CD4-positive, alpha-beta T cell treated with Interleukin-10 for 1 hour (primary cell): ENCODE measurements at places on chromosomes 5 and 9.
A peak's percentile ranks its signal among the peaks of the same experiment; 100 is the strongest.

- DNase-seq: no peak
These were observed 71.8 kb downstream of the FRMD3 start for GRCh38 chr9:83466351-83466750.

DNA sequence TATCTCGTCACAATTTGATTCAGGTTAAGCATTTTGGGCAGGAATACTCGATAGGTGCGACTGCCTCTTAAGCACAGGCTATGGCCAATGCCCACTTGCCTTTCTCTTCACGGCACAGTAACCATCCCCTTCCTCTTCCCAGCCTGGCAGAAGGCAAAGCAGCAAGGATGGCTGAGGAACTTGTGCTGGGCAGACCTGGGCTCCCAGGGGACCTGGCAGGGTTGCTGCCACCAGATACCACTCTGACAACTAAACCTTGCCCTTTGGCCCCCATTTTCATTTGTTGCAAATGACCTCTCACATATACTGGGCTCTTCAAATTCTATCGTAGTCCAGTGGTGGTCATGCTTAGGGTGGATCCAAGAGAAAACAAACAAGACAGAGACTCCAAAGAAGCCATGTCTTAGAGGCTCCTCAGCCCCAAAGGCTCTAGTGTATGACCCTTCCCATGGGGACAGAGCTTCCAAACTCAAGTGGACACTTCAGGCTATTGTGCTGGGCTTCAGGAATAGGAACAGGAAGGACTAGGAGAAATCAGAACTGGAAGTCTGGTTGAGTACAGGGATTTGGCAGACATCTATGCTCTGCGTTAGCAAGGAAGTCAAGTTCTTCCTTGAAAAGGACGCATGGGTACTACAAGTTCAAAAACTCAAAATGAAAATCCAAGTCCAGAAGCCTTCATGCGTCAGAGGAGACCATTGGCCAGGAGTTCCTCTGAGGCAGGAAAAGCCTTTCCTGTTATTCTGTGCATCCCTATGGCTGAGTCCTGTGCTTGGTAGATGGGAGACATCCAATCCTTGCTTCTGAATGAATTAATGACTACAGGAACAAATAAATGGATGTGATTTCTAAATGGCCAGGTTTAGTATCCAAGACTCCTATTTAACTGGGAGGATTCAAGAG, 64.6 kb upstream of the PLPP1 start:
- DNase-seq: no peak

GRCh38 chr9:123796618-123797484, 133.1 kb downstream of the DENND1A start:
- no peak for DNase-seq

- DNase-seq: no peak
These were observed 14.6 kb downstream of the PROP1 start for GRCh38 chr5:177981296-177982071.

GRCh38 chr9:123927625-123928532, 2.0 kb downstream of the DENND1A start:
- DNase-seq: peak; percentile 3

DNA sequence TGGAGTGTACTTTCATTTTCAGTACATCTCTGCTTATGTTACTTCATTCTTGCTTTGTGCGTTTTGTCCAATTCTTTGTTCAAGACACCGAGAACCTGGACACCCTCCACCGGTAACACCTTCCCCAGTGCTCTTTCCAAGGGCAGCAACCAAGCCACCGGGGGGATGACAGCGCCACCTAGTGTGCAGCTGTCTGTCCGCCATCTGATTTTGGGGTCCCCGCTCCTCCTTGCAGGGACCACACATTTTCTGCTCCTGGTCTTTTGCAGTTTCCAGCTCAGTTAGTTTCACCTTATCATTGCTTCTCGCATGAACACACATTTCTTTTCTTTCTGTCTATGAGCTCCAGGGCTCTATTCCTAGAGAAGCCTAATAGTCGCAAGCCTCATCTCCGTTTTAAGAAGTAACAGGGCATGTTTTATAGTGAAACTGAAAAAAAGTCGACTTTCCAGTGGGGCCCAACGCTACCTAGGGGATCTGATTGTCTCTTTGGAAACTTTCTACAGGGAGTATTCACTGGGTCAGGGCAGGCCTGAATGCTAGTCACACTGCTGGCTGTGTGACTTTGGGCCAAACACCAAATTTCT, 152.1 kb downstream of the FSTL4 start:
- DNase-seq: peak; percentile 16

DNA sequence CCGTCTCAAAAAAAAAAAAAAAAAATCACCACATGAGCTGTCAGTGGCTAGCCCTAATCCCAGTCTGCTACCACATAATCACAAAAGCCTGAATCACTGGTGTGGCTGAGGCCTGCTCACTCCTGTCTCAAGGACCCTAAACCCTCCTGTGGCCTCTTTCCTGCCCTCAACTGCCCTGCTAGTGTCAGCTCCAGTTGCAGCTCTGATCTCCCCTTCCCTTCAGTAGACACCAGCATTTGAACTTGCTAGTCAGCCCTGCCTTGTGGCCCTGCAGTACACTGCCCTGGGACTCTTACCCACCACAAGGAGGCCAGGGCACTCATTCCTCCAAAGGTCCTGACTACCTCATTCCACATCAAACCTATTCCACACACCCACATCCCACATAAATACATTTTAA, 9.5 kb upstream of the P4HA2 start:
- DNase-seq: no peak

DNA sequence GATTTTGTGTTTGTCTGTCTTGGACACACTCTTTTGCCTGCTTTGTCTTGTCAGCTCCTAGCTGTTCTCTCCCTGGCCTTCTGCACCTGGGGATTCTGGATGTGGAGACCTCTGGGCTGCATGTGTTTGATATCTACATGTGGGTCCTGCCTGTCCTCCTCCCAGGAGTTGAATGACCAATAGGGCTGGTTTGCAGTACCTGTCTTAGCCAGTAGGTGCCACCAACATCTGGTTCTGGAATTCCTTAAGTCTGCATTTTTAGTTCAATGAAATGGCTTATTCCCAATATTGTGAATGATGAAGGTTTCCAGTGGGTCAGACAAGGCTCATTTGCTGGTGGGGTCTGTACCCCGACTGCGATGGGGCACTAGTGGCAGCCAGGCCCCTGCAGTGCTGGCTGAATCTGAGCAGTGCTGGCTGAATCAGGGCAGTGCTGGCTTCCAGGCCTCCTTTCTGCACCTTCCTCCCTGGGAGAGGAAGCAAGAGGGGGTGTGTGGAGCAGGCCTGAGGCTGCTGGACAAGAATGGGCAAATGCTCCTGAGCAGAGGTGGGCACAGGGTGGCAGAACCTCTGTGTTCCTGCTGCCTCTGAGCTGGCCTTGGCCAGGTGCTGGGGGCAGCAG, 73.3 kb downstream of the RXRA start:
- DNase-seq: no peak

DNA sequence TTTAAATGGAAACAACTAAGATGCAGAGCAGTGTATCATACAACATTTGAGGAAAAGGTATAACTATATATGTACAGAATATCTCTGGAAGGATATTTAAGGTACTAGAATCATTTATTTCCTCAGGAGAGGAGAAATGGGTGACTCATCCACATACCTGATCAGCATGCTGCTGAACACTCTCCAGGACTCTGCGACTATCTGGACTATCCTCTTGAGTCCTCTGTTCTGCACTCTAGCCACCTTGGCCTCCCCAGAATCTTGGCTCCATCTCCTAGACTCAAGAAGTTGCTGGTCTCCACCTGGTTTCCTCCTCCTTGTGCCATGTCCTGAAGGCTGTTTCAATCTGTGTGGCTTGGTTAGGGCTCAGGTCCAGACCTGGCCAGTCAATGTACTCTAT, 8.8 kb upstream of the PRDM6 start:
- no peak for DNase-seq

DNA sequence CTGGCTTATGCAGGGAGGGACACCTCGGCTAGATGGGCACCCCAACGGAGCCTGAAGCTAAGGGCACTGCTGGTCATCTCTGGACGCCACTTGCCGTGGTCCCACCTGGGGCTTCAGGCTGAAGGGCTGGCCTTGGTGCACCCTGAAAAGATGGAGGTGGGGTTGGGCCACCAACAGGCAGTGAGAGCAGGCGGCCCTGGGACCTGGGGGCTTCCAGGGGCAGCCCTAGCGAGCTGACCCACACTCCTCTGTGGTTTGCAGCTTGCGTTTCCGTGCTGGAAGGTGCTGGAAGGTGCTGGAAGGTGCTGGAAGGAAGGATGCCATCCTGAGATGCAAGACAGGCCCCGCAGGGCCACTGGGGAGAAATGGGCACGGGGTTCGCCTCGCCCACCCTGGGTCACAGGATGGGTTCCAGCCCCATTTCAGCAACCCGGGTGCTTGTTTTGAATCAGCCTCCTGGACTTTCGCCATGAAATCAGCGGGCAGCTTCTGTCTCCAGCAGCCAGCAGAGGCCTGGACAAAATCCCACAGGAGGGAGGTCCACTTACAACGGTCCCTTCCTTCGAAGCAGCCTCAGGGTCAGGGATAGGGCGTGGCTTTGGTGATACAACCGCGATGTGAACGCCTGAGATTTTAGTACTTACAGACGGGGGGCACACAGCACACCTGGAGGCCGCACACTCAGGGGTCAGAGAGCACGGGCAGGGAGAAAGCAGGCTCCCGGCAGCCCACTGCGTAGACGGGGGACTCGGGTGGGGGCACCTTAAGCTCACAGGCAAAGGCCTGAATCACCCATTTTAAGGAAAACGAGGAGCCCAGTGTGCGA, 303.1 kb upstream of the IRX4 start:
- no peak for DNase-seq

DNA sequence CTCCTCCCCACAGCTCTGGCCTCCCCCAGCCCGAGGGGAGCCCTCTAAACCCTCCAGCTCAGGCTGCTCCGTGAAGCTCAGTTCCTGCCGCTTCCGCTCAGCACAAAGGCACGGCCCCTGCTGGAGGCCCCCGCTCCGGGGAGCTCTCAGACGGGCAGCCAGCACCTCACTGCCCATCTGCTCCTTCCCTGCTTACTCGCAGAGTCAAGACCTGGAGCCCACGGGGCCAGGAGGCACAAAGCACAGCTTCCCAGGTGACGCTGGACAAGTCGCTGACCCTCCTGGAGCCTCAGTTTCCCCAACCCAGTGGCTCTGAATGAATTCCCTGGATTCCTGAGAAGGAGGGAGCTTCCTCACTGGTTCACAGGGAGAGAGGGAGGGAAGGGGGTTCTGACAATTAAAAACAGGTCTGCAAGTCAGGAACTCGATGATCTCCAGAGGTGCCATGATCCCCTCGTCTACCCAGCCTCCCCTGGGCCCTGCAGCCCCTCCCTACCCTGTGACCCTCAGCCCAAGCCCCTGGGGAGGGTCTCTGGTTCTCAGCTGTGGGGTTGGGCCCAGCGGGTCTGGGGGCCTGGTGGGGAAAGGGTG, 36.2 kb downstream of the VAV2 start:
- DNase-seq: peak; percentile 22

- DNase-seq: no peak
These were observed 25.0 kb upstream of the CAST start for GRCh38 chr5:96637196-96637595.

- DNase-seq: no peak
These were observed at the start of gene ADAMTSL1 for GRCh38 chr9:18473652-18474279. TSS of gene ADAMTSL1 (plus strand) at chr9:18474153. CDS start at chr9:18474233, 80 bp downstream.

GRCh38 chr9:136853596-136854112, 1.5 kb downstream of the MAMDC4 start:
- peak; percentile 13 for DNase-seq

DNA sequence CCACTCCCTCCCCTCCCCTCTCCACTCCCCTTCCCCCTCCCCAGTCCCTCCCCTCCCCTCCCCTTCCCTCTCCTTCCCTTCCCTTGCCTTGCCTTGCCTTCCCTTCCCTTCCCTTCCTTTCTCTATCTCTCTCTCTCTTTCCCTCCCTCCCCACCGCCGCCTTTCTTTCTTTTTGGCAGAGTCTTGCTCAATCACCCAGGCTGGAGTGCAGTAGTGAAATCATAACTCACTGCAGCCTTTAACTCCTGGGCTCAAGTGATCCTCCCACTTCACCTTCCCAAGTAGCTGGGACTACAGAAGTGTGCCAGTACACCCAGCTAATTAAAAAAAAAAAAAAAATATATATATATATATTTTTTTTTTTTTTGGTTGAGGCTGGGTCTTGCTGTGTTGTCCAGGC, 45.5 kb downstream of the IL31RA start:
- no peak for DNase-seq

- no peak for DNase-seq
These were observed 51.5 kb upstream of the MAP3K1 start for GRCh38 chr5:56763711-56764466.

DNA sequence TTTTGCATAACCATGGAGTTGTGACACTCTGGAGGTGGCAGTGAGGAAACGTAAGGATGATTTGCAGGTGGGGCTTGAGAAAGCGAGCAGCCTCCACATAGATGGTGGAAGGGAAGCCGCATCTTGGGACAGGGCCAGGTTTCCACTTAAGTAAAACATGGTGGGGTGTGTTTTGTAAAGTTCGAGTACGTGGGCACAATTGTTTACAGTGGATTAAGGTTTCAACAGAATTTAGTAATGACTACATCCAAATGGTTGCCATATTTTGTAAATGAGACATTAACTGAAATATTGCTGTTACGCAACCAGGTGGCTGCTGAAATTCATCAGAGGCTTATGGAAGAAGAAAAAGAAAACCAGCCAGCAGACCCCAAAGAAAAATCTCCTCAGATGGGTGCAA, 85.4 kb upstream of the IL7R start:
- DNase-seq: no peak

GRCh38 chr9:15725953-15726352, 173.1 kb downstream of the CCDC171 start:
- no peak for DNase-seq

DNA sequence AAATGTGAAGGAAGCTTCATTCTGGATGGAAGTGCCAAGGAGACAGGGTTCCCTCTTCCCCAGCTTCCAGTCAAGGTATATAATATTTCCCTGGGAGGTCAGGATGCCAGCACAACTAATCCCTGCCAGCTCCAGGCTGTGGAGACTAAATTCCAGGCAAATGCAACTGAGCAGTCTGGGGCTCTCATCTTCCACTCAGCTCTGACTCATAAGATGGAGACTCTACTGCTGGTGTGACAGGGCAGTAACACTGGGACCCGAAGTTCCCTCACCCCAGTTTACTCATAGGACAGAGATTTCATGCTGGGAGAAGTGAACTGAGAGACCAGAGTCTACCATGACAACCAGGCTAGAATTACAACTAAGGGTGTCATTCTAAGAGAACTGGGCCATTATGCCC, 235.4 kb downstream of the FSTL4 start:
- DNase-seq: no peak

DNA sequence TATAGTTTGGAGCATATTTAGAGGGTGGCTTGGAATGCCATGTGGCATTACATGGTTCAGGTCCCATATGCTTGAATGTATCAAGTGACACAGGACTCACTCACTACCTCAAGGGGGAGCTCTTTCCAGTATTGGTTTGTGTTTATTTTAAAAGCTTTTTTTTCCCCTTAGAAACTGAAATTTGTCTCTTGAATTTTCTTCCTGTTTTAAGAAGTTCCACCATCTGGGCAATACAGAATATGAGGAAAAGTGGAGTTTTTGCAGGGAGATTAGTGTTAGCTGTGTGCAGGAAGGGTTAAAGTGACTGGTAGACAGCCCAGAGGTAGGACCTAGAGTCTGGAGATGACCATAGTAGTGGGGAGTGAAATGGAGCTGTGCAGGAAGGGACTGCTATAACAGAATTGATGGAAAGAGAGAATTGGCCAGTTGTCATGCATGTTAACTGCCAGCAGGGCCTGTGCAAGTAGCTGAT, 36.6 kb downstream of the CTNNA1 start:
- DNase-seq: peak; percentile 29

GRCh38 chr5:134477462-134478245, 47.8 kb upstream of the JADE2 start:
- DNase-seq: no peak
